Panc1 (cell line): ENCODE measurements at places on chromosomes 12 and 14.

DNA sequence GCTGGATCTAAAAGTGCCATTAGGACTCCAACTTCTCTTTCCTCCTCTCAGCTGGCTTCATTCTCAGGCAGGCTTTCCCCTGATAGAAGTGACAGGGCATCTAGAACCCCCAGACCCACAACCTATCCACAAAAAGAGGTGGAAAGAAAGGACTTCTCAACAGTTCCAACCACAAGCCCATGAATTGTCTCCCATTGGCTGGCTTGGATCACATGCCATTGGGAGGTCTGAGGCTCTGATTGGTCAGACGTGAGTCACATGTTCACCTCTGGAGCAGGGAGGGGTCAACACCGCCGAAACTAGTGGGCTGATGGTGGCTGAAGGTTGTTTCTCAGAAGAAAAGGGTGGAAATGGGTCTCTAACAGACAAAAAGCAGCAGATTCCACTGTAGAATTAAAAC lies 47.2 kb downstream of the DRAM1 start:
- no peaks in the 10 kb centered on the region for H3K27me3 ChIP-seq
- no peak overlapping the region for H3K4me3 ChIP-seq
- no peak overlapping the region for H3K27ac ChIP-seq
- H3K36me3 ChIP-seq = no peaks in the 10 kb centered on the region

GRCh38 chr14:51738754-51739153 lies 87.0 kb downstream of the FRMD6 start:
- no peaks in the 10 kb centered on the region for H3K4me1 ChIP-seq
- no peak overlapping the region for H3K4me3 ChIP-seq
- no peak overlapping the region for H3K27ac ChIP-seq
- no peaks in the 10 kb centered on the region for H3K27me3 ChIP-seq

DNA sequence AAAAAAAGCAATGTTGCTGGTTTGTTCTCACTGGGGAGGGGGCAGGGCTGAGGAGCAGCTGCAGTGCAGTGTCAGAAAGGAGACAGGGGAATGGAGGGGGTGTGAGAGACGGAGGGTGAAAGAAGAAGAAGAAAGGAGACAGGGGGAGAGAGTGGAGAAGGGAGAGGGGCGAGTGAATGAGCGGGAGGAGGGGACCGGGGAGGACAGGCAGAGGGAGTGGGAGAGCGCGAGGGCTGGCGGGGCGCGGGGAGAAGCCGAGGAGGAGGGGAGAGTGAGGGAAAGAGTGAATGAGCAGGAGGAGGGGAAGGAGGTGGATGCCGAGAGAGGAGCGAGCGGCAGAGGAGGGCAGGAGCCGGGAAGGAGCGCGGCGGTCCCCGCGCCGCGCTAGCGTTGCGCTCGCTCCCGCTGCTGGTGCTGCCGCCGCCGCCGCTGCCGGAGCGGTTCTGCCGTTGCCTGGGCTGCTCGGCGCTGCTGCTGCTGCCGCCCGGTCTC lies at the start of gene NOVA1:
NOVA1 (minus strand) TSS at position 445 of the 492 bp plus-strand sequence. CDS start 597 bp downstream, outside the sequence.
- no peaks in the 10 kb centered on the region for H3K4me1 ChIP-seq
- no peak for DNase-seq
- H3K27me3 ChIP-seq = no peaks in the 10 kb centered on the region
- H3K4me3 ChIP-seq = no peak within 1 kb of the TSS
- H3K36me3 ChIP-seq = no peaks in the 10 kb centered on the region

DNA sequence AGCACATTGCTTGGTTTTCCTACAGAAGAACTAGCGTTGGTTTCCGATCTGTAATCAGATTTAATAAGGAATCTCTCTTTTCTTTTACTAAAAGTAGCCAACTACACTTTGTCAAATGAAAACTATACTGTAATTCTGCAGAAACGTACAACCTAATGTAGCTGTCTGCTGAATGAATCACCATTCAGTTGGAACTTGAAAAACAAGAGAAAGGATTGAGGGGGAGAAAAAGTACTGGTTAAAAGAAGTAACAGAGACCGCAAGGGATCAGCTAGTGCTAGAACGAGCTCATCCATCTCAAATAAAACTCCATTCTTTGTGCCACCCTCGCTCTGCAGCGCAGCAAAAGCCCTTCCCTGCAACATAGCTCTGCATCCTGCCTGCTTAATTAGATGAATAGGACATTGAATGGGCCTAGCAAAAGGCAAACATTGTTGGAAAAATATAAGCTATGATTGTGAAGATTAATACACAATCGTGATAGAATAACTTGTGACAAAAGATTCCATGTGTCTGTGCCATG lies 2.6 kb downstream of the GARIN2 start:
- no peaks in the 10 kb centered on the region for H3K27me3 ChIP-seq
- peaks cover 30% of the 10 kb centered on the region for H3K4me1 ChIP-seq
- peak overlapping the region; percentile 98 for H3K27ac ChIP-seq
- H3K4me3 ChIP-seq = peak overlapping the region; percentile 37
- H3K36me3 ChIP-seq = no peaks in the 10 kb centered on the region

- no peaks in the 10 kb centered on the region for H3K4me1 ChIP-seq
- no peak for DNase-seq
- no peaks in the 10 kb centered on the region for H3K27me3 ChIP-seq
- no peak overlapping the region for H3K4me3 ChIP-seq
- no peaks in the 10 kb centered on the region for H3K36me3 ChIP-seq
- H3K27ac ChIP-seq = no peak overlapping the region
These were observed 25.4 kb downstream of the BATF start for GRCh38 chr14:75547552-75548250.

GRCh38 chr14:54759982-54760585 lies 142.5 kb downstream of the GCH1 start:
- no peaks in the 10 kb centered on the region for H3K4me1 ChIP-seq
- H3K36me3 ChIP-seq = no peaks in the 10 kb centered on the region
- DNase-seq = no peak
- no peaks in the 10 kb centered on the region for H3K27me3 ChIP-seq
- H3K4me3 ChIP-seq = no peak overlapping the region
- no peak overlapping the region for H3K27ac ChIP-seq

GRCh38 chr14:96681829-96682228 lies 115.4 kb upstream of the VRK1 start:
- H3K27me3 ChIP-seq = no peaks in the 10 kb centered on the region
- no peak overlapping the region for H3K4me3 ChIP-seq
- DNase-seq = no peak
- no peaks in the 10 kb centered on the region for H3K4me1 ChIP-seq
- no peak overlapping the region for H3K27ac ChIP-seq

DNA sequence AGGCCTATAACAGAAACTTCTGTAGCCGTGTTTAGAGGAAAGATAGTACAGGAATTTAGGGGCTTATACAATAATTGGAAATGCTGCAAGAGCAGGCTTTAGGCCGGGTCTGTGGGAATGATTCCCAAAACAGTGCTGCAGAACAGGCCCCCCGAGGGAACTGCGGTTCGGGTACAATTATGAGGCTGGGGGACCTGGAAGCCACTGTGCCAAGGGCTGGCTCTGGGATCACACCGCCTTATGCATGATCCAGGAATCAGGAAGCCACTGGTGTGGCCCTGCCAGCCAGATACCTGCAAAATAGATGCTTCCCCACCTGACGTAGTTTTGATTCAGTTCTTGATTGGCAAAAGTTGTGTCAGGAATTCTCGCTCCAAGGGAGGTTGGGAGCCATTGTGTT lies 55.4 kb downstream of the CACNA1C start:
- H3K27ac ChIP-seq = no peak overlapping the region
- H3K36me3 ChIP-seq = no peaks in the 10 kb centered on the region
- no peak overlapping the region for H3K4me3 ChIP-seq
- DNase-seq = no peak

DNA sequence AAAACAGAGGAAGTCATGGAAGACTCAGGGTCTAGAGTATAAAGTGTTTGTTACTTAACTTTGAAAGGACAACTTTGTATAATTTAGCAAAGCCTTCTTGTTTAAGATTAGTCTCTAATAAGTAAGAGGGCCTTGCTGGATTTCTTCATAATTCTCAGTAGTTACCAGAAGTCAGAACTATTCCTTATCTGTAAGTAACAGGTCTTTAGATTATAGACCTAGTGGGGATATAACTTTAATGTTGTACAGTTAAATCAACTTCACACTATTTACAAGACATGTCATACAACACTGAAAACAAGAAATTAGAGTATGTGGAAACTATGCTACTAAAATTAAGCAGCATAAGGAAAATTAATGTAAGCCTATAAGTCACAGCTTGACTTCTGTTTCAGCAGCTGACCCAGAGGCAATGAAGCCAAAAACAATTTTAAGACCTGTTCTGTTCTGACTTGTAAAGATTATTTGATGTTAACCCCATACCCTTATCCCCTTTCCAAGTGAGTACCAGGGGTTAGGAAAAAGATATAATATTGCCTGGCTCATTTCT lies 398.3 kb downstream of the RAD51B start:
- H3K36me3 ChIP-seq = no peaks in the 10 kb centered on the region
- no peak for DNase-seq
- H3K27me3 ChIP-seq = no peaks in the 10 kb centered on the region
- no peak overlapping the region for H3K4me3 ChIP-seq
- peak overlapping the region; percentile 59; the same call in 1 of the 2 replicates for H3K27ac ChIP-seq
- no peaks in the 10 kb centered on the region; the same call in 1 of the 2 replicates for H3K4me1 ChIP-seq

DNA sequence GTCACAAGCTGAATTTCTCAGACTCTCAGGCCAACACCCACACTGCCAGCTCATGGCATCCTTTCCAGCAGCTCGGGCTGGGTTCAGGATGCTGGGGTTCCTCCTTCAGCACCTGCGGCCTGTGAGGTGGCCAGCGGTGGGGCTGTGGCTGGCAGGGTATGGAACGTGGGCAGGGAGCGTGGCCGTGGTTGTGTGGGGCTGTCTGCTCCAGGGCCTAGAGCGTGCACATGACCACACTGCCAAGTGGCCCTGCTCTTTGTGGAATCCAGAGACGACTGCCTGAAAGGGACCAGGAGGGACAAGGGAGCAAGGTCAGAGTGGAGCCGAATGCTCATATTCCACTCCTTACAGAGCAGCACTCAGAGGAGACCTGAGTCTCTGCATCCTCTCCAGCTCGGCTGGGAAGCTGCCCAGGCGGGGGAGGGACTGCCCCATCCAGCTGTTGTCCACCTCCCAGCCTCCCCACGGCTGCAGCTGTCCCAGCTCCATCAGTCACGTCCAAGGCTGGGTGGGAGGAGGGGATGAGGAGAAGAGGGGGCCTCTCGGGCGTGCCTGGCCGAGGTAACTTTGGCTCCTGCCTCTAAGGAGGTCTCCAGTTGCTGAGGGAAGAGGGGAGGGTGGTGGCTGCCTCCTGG lies 71.3 kb downstream of the TSPAN9 start:
- no peaks in the 10 kb centered on the region for H3K4me1 ChIP-seq
- no peak overlapping the region for H3K4me3 ChIP-seq
- H3K36me3 ChIP-seq = no peaks in the 10 kb centered on the region

- no peaks in the 10 kb centered on the region for H3K27me3 ChIP-seq
- no peak overlapping the region for H3K4me3 ChIP-seq
- peaks cover 8% of the 10 kb centered on the region for H3K4me1 ChIP-seq
- DNase-seq = no peak
These were observed 73.7 kb upstream of the RAP1B start for GRCh38 chr12:68536885-68537485.

DNA sequence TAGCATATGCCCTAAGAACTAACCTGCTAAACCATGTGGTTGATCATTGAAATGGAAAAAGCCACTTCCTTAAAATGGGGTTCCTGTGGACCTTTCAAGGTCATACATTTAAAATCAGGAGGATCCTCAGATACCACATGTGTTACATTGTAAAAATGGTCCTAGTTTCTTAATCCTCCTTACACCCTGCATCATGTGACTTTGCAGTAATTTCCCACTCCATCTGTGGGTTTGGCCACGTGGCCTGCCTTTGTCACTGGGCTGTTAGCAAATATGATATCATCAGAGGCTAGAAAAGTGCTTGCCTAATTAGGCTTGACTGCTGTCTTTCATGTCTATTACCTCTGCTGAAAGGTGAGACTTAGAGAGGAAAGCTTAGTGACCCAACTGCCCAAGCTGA lies 70.7 kb downstream of the CMKLR1 start:
- peaks cover 14% of the 10 kb centered on the region for H3K27me3 ChIP-seq
- no peak overlapping the region for H3K4me3 ChIP-seq
- no peaks in the 10 kb centered on the region for H3K36me3 ChIP-seq
- DNase-seq = no peak
- H3K27ac ChIP-seq = no peak overlapping the region

GRCh38 chr14:21073921-21074320 lies 3.8 kb downstream of the ARHGEF40 start:
- no peak overlapping the region for H3K4me3 ChIP-seq
- H3K36me3 ChIP-seq = no peaks in the 10 kb centered on the region
- peaks cover 7% of the 10 kb centered on the region for H3K4me1 ChIP-seq
- H3K27ac ChIP-seq = no peak overlapping the region
- no peaks in the 10 kb centered on the region for H3K27me3 ChIP-seq

DNA sequence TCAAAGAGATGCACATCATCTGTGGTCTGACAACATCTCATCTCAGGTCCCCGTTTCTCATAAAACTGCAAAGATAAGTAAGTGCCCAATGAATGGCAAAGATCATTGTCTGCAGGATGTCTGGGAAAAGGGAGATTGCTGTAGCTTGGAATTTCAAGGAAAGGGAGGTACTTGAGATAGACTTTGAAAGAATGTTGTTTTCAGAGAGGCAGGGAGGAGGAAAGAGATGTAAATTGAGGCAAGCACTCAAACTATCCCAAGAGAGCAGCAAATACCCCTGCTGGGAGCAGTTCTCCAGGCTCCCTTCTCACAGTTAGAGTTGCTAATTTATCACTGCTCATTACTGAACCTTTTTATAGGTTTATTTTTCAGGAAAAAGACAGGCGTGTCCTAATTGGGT lies 107.1 kb downstream of the MYRFL start:
- H3K4me1 ChIP-seq = no peaks in the 10 kb centered on the region
- no peak overlapping the region for H3K4me3 ChIP-seq
- peaks cover 2% of the 10 kb centered on the region; the same call in 1 of the 2 replicates for H3K27me3 ChIP-seq
- H3K36me3 ChIP-seq = no peaks in the 10 kb centered on the region
- no peak for DNase-seq

DNA sequence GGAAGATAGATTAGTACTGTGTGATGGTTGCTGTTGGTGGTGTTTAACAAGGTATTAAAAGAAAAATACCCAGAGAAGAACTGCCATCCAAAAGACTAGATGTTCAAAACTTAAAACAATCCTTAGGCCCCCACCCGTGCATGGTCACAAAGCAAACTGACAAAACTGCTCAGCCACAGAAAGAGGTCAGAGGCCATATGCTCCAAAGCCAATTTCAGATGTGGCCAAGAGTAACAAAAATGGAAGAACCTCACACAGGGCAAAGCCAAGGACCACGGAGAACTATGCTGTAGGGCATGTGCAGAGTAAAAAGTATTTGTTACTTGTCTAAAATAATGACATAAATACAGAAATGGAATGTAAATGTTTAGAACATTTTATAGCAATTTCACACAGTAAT lies 5.3 kb downstream of the TXNDC16 start:
- H3K36me3 ChIP-seq = no peaks in the 10 kb centered on the region
- no peak overlapping the region for H3K27ac ChIP-seq
- no peak for DNase-seq
- H3K4me3 ChIP-seq = no peak overlapping the region
- peaks cover 7% of the 10 kb centered on the region; the same call in 1 of the 2 replicates for H3K4me1 ChIP-seq

- no peak overlapping the region for H3K4me3 ChIP-seq
- no peaks in the 10 kb centered on the region for H3K4me1 ChIP-seq
- H3K36me3 ChIP-seq = no peaks in the 10 kb centered on the region
- H3K27ac ChIP-seq = no peak overlapping the region
- no peaks in the 10 kb centered on the region for H3K27me3 ChIP-seq
These were observed 184.4 kb upstream of the FKBP4 start for GRCh38 chr12:2610358-2610757.
